Hindlimb muscle (tissue), 1 donor: ENCODE measurements at places on chromosomes 16 and 17. TPM values are rescaled to one million over a fixed set of nuclear protein-coding genes. Genes with fewer than 3 reads are reported as not detected.

DNA sequence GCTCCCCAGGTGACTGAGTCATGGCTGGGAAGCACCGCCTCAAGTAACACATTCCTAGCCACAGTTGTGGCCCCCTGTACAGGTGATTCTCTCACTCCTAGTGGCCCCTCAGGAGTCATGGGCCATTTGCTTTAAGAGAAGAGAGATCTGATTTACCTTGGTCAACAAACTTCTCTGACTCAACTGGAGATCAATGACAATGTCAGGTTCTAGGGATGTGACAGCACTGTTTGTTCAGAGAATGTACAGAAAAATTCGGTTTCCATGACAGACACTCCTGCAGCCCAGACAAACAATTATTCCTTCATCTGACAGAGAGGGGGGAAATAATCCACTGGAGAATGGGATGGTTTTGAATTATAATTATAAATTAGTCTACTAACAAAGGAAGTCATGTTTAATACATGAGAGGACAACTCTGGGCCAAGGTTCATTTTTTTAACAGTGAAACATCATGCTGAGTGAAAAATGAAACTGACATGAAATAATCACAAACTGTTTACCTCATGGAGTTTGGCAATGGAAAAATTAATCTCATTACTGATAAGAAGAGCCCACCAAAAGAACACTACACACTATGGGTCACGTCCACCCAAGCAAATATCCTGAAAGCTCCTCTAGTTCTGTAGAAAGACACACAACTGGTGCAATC is 9.7 kb downstream of the ERN1 start:
- DNase-seq, result no peak

GRCh38 chr17:52106638-52107261 is 51.8 kb downstream of the CA10 start:
- DNase-seq, result peak; percentile 58

DNA sequence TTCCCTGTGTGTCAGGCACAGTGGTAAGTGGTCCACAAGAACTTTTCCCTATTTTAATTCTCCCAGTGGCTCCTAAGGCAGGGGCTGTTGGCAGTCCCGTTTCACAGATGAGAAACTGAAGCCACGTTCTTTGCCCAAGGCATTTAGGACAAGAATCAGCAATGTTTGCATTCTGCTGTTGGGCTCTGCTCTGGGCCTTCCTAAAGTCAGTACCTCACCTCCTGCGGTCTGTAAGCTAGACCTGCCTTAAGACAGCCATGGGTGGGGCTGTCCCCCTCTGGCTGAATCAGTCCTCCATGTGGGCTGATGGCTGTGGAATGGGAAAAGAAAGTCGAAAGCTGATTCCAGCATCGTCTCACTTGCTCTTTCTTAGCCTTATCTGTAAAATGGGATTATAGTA is 304.8 kb downstream of the MAF start:
- DNase-seq, result no peak

DNA sequence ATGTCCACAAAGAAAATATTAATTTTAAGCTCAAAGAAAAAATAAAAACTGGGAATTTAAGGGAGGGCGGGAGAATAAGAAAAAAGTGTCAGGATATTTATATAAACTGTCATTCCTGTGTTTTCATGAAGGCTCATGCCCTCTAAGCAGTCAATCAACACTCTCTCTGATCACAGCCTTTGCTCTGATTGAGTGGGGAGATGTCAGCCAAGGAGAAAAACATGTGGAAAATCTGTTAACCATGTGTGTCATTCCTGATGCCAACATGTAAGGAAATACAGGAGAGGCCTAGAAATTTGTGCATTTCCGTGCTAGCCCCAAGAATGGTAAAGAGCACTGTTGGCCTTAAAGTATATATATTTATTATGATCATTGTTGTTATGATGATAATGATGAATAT is 137.9 kb upstream of the IRX5 start:
- DNase-seq, result peak; percentile 23

GRCh38 chr16:87098361-87098760 is 218.8 kb downstream of the C16orf95 start:
- no peak for DNase-seq

- no peak for DNase-seq
These were observed 2.6 kb downstream of the ENO3 start for GRCh38 chr17:4953451-4953961.

GRCh38 chr17:64448665-64449512 is at the start of gene MILR1:
Gene MILR1, plus strand, starts transcription at chr17:64449115. Its CDS starts 54 bp downstream, at chr17:64449169.
- DNase-seq, result peak; percentile 19

DNA sequence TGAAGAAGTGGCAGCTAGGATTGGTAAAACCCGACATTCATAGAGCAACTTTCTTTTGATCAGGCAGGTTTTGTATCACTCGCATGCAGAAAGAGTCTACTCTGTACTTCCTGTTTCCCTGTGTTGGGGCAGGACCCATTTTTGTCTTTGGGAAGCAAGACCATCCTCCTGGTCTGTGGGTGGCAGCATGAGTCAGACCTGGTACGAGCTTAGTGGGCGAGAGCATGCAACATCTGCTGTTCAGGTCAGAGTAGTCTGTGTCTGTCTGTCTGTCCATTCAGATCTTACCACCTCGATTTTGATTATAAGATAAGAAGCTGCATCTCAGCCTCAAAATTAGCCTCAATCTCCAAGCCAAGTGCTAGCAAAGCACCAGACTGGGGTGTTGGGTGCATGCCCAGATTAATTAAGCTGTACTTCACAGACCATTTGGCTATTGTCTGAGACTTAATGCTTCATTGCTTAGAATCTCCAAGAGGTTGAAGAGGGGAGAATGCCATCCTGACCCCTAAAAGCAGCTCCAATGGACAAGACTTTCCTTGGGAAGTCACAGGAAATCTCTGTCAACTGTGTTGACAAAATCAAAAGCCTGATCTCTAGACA is 110.9 kb downstream of the XYLT1 start:
- no peak for DNase-seq

GRCh38 chr17:1323336-1323735 is 43.9 kb downstream of the TRARG1 start:
- DNase-seq, result no peak

- DNase-seq, result no peak
These were observed 153.2 kb upstream of the KCNJ18 start for GRCh38 chr17:21539146-21539545.

DNA sequence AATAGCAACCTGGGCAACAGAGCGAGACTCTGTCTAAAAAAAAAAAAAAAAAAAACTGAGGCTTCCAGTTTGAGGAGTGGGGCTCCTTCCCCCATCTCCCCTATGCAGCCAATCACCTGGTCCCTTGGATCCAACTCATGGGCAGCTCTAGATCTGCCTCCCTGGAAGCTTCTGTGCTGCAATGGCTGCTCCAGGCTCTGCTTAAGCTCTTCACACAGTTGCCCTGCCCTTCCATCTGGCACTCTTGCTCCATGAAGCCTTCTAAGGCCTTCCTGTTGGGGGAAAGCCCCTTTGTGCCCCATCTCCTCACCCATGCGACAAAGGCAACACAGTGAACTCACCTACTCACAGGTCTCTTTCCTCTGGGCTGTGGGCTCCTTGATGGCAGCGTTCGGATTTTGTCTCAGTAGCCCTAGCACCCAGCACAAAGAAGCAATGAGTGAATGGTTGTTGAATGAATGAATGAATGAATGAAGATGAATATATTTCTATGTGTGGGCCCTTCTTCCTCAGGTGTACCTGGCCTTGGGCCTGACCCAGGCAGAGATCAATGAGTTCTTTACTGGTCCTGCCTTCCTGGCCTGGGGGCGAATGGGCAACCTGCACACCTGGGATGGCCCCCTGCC is 1.9 kb downstream of the NAGLU start:
- no peak for DNase-seq

- peak; percentile 89 for DNase-seq
These were observed at the start of gene ZNF778 for GRCh38 chr16:89217388-89218191. Gene ZNF778, plus strand, starts transcription at chr16:89217703. Its CDS starts 3,425 bp downstream, at chr16:89221128.

GRCh38 chr16:81992859-81993258 is 18.4 kb downstream of the SDR42E1 start:
- no peak for DNase-seq

DNA sequence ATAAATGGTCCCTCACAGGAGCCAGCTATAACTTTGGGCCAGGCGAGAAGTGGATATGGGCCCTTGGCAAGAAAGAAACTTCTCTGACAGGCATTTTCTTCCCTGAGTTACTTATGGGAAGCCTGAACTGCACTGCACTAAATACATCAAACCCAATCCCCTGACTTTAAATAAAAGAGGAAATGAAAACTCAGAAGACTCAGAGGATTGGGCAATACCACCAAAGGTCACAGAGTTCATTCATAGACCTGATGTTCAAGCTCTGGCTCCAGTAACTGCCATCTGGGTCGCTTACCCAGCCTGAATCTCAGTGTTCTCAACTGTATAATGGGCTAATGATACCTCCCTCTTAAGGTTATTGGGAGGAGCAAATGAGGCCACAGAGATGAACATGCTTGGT is 815 bp downstream of the KRT35 start:
- DNase-seq, result no peak

- no peak for DNase-seq
These were observed 84.5 kb upstream of the HSBP1 start for GRCh38 chr16:83723244-83723643.

DNA sequence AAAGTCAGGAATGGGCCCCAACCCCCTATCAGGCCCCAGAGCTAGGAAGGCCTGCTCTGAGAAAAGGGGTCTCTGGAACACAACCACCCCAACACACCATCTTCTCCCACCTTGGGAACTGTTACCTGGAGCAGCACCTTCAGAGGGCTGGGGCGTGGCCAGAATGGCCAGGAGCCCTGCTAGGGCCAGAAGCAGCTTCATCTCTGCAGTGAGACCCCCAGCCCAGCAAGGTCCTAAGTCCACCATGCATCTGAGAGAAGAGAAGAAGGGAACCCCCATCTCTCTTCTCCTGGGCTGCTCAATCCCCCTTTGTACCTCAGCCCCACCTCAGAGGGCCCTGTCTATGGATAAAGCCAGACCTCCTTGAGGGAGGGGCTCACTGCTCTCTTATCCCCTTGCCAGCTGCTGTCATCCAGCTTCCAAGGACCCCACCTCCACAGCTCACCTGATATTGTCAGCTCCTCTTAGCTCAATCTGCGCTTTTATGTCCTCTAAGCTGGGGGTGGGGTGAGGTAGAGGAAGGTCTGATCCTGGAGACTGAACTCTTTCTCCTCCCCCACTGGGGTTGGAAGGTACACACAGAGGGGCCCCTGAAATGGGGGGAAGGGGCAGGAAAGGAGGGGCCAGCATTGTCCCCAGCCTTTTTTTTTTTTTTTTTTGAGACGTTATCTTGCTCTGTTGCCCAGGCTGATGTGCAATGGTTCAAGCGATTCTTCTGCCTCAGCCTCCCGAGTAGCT is at the start of gene MPO:
MPO (minus strand) TSS at position 456 of the 738 bp plus-strand sequence; CDS start at position 279, 177 bp downstream.
- no peak for DNase-seq

Gene DPEP3
- 0.09 TPM for polyA plus RNA-seq

Gene CTRB2
- 0.23 TPM for polyA plus RNA-seq

Gene RUNDC3A
- 1.1 TPM for polyA plus RNA-seq

Gene TBC1D3I
- not detected for polyA plus RNA-seq

Gene VAT1L
- 0.79 TPM for polyA plus RNA-seq

Gene ITGAX
- polyA plus RNA-seq, result 2.9 TPM
